ENCODE measurements at places on chromosomes 3 and 15.

DNA sequence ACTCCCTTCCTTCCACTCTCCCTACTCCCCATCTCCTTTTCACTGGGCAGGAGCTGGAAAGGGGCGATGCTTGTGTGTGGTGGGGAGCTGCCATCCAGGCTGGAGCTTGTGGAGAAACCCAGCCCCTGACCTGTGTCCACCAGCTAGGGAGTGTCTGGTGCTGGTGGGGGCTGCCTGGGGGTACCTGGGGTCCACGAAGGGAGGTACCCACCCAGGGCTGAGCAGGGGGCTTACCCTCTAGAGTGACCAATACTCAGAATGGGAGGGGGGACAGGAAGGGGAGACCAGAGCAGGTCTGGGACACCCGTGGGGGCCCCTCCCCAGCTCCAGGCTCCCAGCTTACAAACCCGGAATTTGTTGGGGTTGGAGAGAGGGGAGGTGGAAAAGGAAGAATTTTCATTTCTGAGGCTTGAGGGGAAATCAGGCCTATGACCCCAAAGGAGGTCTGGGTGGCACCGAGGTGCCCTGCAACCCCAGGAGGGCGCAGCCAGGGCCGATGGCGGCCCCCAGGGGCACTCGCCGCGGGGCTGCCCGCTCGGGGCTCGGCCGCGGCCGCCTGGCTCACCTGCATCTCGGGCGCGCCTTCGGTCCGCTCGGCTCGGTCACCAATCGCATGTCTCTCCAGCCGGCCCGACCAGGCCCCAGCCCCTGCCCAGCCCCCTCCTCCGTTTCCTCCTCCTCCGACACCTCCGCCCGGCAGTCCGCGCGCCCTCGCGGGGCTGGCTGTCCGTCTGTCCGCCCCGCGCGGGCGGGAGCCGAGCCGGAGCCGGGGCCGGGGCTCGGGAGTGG is 773 bp downstream of the LINGO1 start:
- no peak for DNase-seq

- no peak for DNase-seq
These were observed 93.0 kb upstream of the IGSF10 start for GRCh38 chr3:151553888-151554287.

- DNase-seq = no peak
These were observed 772.9 kb downstream of the DIPK2A start for GRCh38 chr3:144744473-144744872.

DNA sequence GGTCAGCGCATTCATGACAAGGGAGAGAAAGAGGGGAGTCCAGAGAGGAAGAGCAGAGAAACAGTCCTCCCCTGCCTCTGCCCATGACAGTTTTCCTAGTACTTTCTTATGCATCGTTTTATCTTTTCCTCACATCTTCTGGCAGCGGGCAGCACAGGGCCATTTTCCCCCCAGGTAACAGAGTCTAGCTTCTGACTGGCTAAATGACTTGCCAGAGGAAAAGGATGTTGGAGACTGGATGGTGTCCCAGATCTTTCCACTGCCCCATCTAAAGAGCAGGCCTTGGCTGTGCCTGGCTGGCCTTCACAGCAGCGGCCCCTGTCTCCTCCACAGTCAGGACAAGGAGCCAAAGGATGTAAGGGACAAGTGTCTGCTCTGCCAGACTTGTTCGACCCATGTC is 59.3 kb downstream of the CTDSPL start:
- no peak for DNase-seq

GRCh38 chr3:133591271-133591742 is 17.8 kb downstream of the CDV3 start:
- peak; percentile 29 for DNase-seq

DNA sequence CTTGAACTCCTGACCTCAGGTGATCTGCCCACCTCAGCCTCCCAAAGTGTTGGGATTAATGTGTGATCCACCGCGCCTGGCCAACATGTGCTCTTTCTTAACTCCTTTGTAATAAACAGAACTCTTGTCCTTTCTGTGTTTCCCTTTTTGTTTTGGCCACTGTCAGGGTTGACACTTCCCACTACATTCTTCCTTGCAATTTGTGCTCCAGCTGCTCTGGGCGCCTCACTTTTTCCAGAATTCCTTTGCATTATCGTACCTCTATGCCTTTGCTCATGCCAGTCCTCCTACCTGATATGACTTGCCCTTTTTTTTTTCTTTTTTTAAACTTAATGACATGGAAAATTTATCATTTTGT is 38.8 kb upstream of the SMAD3 start:
- DNase-seq = no peak

GRCh38 chr3:17320266-17320665 is 422.2 kb downstream of the TBC1D5 start:
- no peak for DNase-seq

GRCh38 chr15:71005895-71006294 is 109.4 kb upstream of the THSD4 start:
- DNase-seq = no peak

GRCh38 chr3:140157161-140157560 is 222.2 kb downstream of the CLSTN2 start:
- DNase-seq = no peak

DNA sequence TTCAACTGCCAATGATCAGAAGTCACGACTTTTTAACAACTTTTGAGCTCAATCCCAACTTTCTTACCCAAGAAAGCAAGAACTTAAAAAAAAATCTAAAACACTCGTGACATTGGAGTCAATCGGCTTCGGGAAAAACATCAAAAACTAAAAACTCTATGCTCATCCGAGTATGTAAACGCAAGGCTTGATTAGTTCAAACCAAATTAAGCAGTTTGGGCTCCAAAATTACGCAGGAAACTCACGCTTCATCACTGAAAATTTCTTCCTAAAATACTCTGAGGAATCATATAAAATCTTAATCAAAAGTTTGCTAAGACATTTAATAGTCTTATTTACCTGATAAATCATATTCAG is 1.6 kb downstream of the TRA2B start:
- no peak for DNase-seq

DNA sequence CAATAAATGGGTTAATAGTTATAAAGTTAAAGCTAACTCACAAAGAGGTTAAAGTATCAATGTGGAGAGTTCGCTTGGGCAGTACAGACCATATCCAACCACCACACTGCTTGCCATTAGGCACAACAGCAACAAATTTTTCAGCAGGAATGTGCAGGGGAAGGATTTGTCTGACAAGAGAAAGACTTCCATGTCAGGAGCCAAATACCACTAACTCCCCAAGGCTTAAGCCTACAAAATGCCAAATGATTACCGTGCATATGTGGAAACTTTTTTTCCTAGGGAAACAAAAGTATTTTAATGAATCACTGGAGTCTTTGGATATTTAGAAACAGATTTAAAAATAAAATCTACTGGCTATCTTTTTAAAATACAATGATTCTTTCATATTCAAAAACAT is 8.1 kb downstream of the VGLL3 start:
- peak; percentile 64 for DNase-seq

DNA sequence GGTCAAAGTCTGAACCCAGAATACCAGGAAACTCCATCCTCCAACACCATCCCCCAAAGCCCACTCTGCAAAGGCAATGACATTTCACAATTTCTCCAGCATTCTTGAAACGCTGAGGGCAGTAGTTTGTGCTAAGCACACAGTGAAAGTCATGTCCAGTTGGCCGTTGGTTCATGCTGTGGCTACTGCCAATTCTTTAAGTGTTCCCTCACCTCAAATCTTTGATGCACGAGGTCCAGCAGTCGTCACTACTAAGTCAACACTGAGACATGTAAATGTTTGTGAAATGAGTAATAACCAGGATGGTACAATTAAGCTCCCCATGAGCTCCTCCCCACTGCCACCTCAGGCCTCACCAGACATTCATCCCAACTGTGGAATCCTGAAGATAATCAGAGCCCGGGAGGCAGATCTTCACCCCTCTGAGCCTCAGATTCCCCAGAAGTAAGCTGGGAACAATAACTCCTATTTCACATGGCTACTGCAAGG is 7.0 kb downstream of the SUCLG2 start:
- peak; percentile 65 for DNase-seq

DNA sequence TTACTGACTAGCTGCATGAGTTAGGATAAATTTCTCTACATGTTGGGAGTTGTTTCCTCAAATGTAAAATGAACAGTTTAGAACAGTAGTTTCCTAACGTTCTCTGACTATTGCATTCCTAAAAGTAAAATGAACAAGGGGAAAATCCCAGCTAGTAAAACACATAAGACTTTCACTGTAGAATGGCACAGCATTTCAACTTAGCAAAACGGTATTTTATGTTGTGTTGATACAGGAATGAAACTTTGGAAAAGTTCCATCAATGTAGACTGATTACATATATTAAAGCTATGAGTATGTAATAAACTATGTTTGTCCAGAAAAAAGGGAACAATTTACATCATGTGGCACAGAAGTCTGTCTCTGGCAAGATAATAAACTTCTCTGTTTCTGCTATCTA is 297.4 kb upstream of the EPHA3 start:
- DNase-seq = no peak

DNA sequence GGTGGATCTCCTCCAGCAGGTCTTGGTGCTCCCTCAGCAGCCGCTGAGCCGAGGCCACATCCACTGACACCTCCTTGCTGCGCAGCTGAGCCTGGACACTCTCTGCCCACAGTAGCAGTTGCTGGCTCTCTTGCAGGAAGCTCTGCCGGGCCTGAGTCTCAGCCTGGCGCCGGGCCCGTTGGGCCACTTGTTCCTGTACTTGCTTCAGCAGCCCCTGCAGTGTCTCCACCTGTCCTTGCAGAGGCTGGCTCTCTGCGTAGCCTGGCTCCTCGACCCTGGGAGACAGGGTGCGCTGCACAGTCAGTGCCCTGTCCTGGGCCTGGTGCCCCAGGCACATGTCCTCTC is 15.5 kb downstream of the SPTBN5 start:
- no peak for DNase-seq

DNA sequence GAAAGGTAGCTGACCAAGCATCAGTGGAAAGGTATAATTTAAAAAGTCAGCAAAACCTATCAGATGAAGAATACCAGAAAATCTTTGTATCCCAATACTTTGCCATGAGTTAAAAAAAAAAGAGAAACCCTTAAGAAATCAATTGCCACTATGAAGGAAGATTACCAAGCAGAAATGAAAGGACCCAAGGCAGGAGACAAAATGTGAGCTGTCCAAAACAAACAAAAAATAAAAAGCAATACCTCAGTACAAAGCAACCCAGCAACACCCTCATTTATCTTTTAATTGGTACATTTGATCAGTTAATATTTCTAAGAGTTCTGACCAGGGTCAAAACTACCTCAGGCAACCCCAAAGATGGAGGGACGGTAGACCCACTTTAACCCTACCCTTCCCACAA is 65.3 kb downstream of the MOBP start:
- DNase-seq = no peak

DNA sequence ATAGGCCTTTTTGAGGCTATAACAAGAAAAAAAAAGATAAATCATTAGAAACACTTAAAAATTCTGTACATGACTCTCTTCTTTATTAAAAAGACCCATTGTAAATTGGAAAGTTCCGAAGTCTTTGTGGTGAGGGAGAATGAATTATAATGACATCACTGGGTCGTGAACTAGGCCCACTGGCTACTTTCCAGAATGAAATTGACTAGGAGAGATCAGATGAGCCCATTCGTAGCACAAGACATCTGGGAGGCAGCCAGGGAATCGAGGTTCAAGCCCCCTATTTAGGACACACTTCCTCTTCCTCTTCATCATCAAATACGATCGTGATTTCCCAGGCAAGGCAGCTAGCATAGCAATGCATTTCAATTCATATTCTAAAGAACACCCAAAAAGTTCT is 889.8 kb upstream of the NR2F2 start:
- DNase-seq = no peak

GRCh38 chr15:66860844-66861243 is 158.8 kb downstream of the SMAD6 start:
- no peak for DNase-seq

- DNase-seq = no peak
These were observed 18.6 kb downstream of the MESP2 start for GRCh38 chr15:89794627-89795241.

DNA sequence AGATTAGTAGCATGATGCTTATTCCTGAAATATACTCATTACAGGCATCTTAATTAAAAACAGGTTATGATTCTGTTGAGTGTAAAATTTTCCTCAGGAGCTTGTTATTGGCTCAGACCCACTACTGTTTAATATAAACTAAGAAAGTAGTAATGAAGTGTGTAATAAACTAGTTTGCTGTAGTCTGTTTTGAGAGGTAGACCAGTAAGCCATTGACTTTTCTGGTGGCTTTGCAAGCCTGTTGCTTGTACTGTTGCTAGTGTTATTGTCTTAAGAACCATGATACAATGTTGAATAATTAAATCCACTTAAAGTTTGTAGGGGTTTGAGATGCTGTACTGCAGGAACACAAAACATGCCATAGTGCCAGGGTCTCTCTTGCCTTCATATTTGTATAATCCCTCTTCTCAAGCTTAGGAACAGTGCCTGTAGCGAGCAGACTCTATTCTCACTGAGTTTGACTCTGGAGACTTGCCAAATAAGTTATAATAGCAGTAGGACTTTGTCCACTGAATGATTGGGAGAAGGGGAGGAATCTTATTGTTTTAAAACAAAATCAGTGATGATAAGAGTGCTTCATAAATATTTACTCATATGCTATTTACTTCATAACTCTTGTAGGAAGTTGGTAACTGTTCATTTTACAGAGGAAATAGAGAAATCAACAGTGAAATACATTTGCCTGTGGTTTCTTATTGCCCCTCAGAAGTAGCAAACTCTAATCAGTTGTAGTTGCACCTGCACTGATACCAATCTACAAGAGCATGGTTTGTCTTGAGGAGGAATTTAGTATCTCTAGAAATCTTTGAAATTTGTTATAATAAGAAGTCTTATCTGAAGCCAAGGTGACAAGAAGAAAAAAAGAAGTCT is 13.4 kb downstream of the TCF12 start:
- no peak for DNase-seq

- no peak for DNase-seq
These were observed 740.5 kb downstream of the ROBO2 start for GRCh38 chr3:77780278-77780996.

- no peak for DNase-seq
These were observed 72.1 kb upstream of the ACAD9 start for GRCh38 chr3:128807186-128807830.

- no peak for DNase-seq
These were observed 114.2 kb downstream of the CNTN3 start for GRCh38 chr3:74500257-74500656.

DNA sequence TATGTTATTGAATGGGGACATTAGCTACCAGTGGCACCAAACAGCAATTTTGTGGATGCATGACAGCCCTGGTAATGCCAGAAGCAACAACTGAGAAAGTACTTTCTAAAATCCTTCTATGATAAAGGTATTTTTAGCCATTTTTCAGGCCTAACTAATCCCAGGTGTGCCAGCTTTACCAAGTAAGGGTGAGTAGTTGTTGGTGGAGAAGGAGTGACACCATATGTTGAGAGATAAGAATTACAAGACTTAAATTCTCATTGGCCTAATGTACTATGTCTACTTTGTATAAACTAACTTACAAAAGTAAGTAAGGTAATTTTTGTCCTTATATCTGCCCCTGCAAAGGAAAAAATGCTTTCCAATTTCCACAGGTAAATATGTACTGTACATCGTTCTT is 4.1 kb upstream of the COX17 start:
- peak; percentile 27 for DNase-seq

DNA sequence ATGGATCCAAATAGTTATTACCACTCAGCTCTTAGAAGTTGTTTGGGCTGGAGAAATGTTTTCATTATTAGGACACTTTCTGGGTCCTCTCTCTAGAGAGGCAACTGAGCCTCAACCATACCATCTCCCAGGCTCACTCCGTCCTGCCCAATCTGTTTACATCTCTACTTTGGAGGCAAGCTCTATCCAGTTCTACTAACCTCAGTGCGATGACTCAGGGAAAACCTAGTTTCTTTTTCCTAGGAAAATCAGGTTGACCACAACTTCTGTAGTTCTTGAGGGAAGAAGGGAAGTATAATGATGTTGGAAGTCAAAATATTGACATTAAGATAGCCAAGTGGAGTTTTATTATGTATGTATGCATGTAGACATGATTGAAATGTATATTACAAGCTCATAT is 40.4 kb downstream of the LPP start:
- no peak for DNase-seq

Measured in hepatic stellate cell (primary cell).